ENCODE measurements at places on chromosomes 7 and 10.
A peak's percentile ranks its signal among the peaks of the same experiment; 100 is the strongest.

- no peak for DNase-seq
Observed at GRCh38 chr10:103985726-103986125, 18.8 kb downstream of the SLK start.

DNA sequence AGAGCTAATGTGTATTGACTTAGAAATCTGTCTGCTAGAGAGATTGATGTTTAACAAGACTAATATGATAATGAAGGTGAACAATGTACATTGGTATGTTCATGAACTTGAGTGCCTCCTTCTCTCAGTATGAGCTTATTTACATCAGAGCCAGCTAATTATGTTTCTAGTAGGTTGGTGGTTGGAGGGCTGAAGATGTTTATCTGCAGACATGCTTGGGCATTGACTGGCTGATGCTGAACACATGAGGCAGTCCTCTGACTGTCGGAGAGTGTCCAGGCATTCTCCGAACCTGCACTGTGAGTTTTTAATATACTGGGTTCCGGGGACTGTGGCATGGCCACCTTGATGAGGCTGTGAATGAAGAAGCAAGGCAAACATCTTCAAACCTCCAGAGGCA lies 47.5 kb downstream of the BMPER start:
- DNase-seq = no peak

GRCh38 chr10:70109064-70109729 lies 23.4 kb downstream of the AIFM2 start:
- DNase-seq = no peak

DNA sequence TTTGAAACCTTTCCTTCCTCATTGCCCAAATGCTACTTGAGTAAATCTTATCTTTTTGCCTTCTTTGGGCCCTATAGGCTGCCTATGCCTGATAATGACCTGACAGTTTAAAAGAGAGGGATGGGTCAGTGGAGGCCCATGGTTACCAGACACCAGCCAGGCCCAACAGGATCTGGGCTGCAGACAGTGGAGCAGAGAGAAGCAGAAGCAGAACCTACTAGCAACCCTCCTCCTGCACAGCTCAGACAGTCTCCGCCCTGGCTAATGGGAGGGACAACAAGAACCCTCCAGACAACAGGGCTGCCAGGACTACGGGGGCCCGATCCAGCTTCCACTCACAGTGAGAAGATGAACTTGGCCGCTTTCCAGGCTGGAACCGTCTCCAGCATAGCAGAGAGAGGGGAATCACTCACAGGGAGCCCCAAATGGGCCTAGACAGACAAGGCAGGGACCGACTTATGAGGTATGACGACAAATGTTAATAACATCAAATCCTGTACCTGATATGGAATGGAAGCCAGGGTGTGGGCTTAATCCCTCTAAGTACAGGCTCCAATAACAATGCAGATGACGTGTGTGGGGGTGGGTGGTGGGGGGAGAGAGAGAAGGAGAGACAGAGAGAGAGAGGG lies 31.7 kb upstream of the DGKI start:
- no peak for DNase-seq

DNA sequence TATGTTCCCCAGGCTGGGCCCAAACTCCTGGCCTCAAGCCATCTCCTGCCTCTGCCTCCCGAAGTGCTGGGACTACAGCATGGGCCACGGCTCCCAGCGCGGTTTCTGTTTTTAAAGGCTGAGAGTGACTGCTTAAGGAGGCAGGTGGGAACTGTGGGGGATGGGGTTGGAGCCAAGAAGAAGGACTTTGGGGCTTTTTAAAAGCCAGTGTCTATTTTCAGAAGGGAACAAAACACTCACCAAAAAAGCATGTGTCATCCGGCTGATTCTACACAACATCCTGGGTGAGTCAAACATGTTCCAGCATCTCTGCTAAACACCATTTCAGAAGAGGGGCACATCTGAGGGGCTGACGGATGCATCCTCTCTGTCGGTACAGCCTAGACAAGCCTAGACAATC lies 824.5 kb downstream of the TYW1 start:
- DNase-seq = no peak

GRCh38 chr7:43618073-43618472 lies 35.2 kb downstream of the STK17A start:
- no peak for DNase-seq

DNA sequence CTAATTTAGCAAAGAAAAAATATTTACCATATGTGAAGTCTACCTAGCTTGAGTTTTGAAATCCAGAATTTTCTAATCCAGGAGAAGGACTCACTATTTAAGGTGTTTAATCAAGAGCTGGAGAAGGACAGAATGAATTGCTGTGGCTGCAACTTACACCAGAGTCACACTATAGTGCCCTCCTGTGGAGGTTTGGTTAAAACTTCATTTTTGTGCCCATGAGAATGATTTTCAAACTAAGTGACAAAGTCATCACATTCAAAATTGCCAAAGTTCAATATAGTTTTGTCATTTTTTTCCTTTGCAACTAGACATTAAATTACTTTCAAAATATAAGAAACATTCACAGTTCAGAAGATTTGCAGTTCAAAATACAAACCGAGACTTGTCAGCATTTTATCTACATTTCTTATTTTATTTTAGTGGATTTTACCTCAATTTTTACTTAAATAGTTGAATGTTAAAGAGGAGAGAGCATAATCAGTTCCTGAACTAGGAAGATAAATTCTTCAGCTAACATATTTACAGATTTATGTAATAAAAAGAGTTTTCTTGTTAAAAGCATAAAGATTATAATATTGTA lies 70.7 kb downstream of the CABCOCO1 start:
- peak; percentile 19 for DNase-seq

- no peak for DNase-seq
Observed at GRCh38 chr7:70614237-70615045, 517.5 kb upstream of the GALNT17 start.

GRCh38 chr10:117544004-117544701 lies 1.6 kb downstream of the EMX2 start:
- no peak for DNase-seq

DNA sequence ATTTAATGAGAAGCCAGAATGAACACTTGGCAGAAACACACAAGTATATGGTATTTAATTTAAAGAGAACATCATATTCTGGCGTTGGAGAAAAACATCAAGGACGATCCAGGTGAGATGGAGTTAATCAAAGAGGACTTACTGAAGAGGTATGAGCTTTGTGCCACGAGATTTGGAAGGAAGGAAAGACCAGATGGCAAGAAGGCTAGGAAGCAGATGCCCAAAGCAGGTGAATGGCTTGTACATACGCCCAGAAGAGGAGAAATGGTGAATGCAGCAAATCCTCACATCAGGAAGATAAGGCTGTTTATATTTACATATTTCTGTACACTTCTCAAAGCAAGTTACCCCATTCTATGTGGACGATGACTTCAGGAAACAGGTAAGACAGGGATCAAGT lies 163.9 kb upstream of the PLXNA4 start:
- DNase-seq = no peak

GRCh38 chr10:113274176-113274829 lies 278.6 kb upstream of the HABP2 start:
- no peak for DNase-seq

- DNase-seq = no peak
Observed at GRCh38 chr7:127755521-127755920, 103.5 kb downstream of the SND1 start.

DNA sequence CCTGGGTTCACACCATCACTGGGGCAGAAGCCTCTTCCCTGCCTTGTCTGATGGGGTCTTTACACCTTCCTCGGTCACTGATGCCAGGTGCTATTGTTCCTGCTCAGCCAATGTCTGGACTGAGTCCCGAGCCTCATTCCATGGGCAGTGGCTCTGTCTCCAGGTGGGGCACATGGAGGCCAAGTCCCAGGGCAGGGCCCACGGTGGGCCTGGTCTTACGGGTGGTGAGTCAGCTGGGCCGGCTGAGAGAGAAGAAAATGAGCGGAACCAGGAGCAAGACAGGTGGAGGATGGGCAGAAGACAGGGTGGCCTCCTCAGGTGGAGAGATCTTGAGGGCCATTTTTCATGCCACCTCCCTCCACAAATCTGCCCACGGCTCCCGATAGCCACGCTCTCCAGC lies 131.7 kb upstream of the FAM20C start:
- DNase-seq = no peak

GRCh38 chr10:75771606-75772005 lies 340.2 kb downstream of the LRMDA start:
- no peak for DNase-seq

DNA sequence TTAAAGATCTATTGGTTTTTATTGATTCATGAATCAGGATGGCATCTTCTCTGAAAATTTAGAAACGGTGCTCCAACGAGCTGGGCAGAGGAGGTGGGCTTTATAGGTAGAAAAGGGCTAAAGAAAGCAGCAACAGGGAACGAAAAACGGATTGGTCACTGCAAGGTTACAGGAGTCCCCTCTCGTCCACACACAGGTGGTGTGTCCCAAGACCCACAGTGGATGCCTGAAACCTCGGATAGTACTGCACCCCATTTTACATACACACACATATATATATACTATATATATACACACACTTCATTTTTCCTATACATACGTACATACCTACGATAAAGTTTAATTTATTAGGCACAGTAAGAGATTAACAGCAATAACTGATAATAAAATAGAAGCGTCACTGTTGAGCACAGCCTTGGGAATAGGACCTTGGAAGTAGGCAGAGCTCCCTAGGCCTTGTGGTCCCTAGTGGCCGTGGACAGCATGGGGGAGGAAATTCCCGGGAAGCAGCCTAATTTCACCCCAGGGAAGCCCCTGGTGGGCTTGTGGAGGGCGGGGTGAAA lies 737 bp upstream of the NUB1 start:
- no peak for DNase-seq
